ENCODE measurements at places on chromosomes 2 and 18.
A peak's percentile ranks its signal among the peaks of the same experiment; 100 is the strongest.

DNA sequence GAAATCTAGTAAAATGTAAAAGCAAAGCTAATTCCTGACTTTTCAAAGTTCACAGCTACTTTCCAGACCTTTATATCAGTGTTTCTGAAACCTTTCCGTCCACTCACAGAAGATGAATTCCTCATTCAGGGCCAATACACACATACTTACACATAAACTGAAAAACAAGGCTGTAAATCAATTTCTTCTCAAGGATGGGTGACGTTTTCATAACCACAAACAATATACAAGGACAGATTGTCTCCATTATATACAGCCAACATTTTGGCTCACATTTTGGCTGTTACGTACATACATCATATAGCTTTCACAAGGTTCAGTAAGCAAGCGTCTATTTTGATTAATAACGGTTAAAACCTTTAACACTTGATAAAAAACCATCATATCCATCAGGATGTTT lies 1.4 kb downstream of the RPRD1A start:
- DNase-seq, result peak; percentile 43

DNA sequence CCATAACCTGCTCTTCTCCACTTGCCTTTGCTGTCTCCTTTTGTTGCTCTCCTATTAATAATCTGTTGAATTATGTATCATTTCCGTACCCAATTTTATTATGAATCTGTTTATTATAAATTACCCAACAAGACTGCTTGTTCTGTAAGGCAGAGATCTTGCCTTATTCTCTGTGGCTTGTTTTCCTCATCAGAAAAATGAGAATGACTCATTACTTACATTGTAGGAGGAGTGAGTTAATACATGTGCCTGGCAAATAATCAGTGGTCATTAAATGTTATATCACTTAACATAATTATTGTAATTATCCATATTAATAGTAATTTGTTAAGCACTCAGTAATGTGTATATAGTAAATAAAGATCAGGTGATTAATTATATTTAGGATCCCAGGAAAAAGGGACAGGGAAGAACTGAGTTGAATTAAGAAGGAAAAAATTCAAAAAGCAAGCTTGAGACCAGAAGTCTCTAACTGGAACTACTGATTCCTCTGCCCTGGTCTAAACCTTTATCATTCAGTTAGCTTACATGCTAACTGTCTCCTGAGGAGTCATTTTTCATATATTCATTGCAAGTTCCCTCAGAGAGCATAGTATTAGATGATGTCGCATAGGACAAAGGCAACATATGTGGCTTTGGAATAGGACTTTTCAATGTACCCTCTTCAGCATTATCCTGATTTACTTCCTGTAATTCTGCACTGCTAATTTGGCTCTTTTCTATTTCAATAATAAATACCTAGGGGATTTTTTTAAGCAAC lies 335.7 kb downstream of the GALNT13 start:
- no peak for DNase-seq

DNA sequence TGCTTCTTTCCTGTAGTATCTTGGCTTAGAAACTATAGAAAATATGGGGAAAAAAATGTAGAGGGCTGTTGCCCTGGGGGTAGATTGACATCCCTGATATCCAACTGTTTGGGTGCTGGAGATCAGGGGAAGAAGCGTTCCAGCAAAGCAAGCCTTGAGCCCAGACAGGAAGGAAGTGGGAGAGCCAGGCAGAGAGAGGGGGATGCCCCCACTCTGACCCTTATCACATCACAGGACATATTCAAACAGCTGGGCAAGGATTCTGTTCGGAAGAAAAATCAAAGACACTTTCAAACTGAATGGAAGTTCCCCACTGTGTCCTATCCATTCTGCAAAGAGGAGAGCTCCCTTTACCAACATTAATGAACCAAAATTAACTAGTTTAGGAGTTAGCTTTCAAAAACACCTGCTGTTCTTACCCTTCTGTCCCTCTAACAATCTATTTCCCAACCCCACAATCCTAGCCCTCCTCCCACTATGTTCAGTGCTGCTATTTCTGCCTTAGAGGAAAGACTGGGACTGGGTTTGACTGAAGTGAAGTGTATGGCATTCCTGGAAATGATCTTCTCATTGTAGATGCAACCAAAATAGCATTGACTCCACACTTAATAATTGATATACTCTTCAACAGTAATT lies 16.9 kb upstream of the KCNG3 start:
- no peak for DNase-seq

- DNase-seq, result no peak
These were observed 122.5 kb downstream of the FIGN start for GRCh38 chr2:163613266-163613731.

GRCh38 chr2:235642446-235643098 lies 148.7 kb downstream of the AGAP1 start:
- DNase-seq, result no peak

GRCh38 chr18:64436111-64436510 lies 287.2 kb upstream of the LINC00305 start:
- DNase-seq, result no peak

GRCh38 chr2:164881524-164881923 lies 39.9 kb upstream of the COBLL1 start:
- DNase-seq, result no peak

DNA sequence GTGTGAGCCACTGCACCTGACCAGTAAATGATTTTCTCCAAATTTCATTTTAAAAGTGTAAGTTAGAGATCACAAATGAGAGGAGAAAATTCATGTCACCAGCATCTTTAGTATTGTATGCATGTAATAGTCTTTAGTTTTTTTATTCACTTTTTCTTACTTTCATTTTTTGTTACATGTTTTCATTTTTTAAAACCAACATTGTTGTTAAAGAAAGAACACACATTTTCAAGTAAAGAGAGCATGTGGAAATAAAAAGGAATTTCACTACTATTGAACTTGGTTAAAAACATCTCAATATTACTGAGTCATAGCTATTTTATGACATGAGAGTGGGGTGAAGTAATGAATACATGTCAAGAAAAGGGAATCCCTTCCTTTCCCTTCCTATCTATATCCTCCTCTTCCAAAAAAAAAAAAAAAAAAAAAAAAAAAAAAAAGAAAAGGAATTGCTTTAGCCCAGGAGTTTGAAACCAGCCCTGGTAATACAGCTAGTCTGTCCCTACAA lies 29.1 kb upstream of the PMAIP1 start:
- DNase-seq, result peak; percentile 51

Data from fibroblast of skin of left quadriceps (primary cell).